ENCODE measurements at places on chromosomes 5 and 9. TPM values are rescaled to one million over a fixed set of nuclear protein-coding genes. Genes with fewer than 3 reads are reported as not detected.

GRCh38 chr9:91736311-91736710, 213.7 kb downstream of the ROR2 start:
- no peak for DNase-seq

DNA sequence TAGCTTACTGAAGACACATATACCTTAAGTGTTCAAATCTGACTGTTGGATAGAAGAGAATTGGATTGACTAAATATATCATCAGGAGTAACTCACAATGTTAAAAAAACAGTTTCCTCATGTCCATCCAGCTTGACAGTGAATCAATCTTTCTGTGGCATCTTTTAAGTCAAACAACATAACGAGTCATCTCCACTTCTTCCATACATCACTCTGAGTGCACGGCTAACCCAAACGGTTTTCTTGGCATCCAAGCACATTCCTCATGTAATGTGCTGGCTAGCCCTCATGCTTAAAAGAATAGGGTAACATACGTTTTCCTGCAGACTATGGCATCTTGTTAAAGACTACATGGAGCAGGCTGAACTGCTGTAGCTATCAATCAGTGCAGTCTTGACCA, 291.5 kb upstream of the TRPC7 start:
- peak; percentile 23 for DNase-seq

DNA sequence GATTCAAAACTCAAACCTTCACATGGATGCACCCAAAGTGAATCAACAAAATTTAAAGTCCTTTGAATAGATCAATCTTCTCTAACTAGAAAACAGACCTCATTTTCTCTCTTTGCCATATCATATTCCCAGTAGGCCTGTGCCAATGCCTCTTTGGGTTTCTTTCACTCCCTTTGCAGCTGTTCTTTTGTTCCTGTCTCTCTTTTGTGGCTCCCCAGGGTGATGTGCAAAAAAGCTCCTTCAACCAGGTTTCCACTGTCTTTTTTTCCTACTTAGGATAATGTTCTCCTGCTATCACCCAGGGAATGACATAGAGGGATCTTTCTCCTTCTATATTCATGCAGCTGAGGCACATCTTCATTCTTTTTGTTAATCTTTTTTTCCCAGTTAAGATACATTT, 54.6 kb downstream of the MARCHF3 start:
- DNase-seq: no peak

GRCh38 chr5:36870399-36871040, 6.0 kb upstream of the NIPBL start:
- DNase-seq: peak; percentile 57

DNA sequence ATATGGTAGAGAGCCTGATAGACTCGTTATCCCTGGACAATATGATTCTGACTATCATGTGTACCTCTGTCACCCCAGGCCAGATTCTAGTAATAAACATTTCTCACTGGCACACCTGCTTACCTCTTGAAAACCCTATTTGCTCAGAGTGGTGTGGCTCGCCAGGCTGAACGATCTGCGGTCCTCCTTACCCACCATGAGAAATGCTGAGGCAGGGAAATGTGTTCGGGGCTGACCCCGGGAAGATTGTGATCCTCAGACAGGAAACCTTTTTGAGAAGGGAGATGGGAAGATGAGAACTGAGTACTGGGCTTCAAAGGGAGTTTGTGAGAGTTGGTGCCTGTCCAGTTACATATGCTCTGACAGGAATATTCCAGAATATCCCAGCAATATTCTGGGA, 10.7 kb upstream of the PRXL2C start:
- no peak for DNase-seq

GRCh38 chr9:126319671-126320070, 7.0 kb upstream of the MVB12B start:
- DNase-seq: no peak

DNA sequence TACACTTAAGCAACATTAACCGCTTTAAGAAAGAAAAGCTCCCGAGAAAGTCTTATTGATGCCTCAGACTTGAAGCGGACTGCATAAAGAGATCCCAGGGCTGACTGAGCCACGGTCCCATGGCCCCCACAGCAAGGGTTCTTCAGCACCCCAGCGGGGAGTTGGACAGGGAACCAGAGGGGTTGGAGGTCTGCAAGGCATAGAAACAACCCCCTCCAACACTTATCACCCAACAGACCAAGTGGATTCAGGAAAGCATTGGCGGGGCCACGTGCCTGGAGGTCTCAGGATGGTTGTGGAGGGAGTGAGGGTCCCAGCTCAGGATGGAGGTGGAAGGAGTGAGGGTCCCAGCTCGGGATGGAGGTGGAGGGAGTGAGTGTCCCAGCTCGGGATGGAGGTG, 143.7 kb upstream of the IRX2 start:
- no peak for DNase-seq

- no peak for DNase-seq
Measured at GRCh38 chr9:2271426-2271825, 256.3 kb downstream of the SMARCA2 start.

DNA sequence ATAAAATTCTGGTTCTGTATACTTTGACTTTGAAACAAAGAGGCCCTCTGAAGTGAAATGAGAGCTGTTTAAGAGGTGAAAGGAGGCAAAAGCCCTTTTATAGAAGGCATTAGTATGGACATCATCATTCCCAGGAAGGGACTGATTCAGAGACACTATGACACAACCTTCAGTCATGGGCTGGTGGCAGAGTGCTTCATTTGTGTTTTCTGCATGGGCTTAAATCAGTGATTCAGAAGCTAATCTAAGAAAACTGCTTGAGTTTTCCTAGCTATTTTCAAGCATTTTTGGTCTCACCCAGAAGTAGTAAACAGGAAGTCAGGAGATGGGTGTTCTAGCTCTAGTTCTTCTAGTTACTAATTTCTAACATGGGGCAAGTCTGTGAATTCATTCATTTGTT, 288.9 kb downstream of the TRPM3 start:
- no peak for DNase-seq

- peak; percentile 85 for DNase-seq
Measured at GRCh38 chr9:136697821-136698526, 10.7 kb upstream of the AGPAT2 start.

DNA sequence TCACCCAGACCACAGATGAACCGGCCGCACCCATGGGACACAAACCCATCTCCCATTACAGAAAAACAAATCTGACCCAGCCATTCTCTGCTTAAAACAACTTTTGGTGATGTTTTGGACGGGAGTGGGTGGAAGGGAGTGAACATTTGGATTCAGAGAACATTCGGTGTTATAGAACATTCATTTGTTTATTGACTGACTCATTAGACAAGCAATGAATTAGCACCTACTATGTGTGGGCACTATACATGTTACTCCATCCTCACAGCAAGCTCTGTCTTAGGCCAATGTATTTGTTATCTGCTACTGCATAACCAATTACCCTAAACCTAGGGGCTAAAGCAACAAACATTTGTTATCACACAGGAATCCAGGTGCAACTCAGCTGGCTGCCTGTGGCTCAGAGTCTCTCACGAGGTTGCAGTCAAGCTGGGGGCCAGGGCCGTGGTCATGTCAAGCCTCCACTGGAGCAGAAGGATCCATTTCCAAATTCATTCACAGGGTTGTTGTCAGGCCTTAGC, 5.1 kb upstream of the ERGIC1 start:
- no peak for DNase-seq

The HOMER1 gene
- total RNA-seq: 8.5 TPM
